ENCODE measurements at places on chromosomes 3 and 15.

DNA sequence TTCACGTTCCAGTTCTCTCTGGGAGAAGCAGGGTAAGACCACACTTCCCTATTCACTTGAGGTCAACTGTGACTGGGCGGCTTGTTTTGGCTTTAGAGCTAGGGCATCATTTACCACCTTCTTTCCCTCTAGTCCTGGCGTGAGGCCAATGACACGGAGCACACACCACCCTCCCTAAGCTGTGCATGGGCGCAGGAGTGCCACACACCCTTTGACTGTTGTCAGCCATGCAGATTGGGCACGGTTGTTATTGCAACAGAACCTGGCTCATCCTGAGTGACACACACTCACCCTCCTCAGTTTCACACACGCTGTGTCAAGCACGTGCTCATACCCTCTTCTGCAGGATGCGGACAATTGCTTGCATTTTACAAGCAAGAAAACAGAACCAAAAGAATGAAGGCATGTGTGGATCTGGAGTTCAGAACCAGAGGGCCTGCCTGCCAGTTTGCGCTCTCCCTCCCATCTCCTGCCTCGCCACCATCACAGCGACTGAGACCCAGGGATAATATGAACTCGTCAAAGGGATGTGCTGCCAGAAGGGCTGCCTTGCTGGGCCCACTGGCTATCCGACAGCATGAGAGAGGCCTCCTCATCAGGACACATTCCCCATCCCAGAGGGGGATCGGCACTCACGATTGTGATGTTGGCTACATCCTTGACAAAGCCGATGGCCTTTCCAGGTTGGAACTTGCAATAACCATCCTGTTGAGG lies 17.6 kb downstream of the CTSH start:
- no peak for DNase-seq

GRCh38 chr3:102827386-102827785 lies 392.6 kb downstream of the ZPLD1 start:
- no peak for DNase-seq

DNA sequence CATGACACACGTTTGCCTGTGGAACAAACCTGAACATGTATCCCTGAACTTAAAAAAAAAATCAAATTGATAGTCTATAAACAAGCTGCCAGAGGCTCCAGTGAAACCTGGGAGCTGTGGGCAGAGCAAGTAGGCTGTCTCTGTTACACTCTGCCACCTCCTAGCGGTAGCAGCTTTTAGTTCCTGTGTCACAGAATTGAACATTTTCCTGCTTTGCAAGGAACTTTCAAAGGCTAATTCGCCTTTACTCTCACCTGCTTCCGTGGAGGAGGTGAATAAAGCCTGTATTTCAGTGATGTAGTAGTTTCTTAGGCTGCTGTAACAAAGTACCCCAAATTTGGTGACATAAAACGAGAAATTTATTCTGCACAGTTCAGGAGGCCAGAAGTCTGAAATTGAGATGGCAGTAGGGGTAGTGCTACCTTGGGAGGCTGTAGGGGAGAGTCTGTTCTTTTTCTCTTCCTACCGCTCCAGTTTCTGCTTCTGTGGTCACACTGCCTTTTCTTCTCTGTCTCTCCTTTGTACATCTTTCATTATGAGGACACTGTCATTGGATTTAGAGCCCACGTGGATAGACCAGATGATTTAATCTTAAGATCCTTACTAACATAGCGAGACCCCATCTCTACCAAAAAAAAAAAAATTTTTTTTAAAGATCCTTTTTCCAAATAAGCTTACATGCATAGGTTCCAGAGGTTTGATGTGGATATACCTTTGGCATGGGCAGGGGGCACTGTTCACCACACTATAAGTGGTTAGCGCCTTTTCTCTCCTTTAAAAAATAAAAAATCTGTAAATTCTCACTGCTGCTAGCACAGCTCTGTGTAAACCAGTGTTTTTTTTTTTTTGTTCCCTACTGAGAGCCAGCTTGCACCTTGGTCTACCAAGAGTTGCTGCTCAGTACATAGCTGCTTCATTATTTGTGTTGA lies 25.3 kb downstream of the FBXO22 start:
- DNase-seq, result peak; percentile 63

DNA sequence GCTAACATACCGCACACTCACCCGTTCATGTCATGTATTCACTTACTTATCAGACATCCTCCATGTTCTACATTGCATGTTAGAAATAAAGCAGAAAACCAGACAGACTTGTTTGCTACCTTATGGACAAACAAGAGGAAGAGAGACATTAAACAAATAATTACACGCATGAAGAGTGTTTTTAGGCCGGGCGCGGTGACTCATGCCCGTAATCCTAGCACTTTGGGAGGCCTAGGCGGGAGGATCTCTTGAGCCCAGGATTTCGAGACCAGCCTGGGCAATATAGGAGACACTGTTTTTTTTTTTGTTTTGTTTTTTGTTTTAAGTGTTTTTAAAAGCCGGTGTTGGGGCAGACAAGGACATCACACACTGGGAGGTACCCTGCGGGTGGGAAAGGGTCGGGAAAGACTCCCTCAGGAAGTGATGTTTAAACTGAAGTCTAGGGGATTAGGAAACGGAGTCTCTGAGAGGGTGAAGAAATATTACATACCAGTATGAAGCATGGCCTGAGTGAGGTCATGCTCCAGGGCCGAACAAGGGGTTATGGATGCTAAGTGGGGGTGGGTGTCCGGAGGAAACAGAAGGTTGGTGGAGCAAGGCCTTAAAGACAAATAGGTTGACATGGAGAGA lies 2.1 kb upstream of the USP3 start:
- DNase-seq, result no peak

DNA sequence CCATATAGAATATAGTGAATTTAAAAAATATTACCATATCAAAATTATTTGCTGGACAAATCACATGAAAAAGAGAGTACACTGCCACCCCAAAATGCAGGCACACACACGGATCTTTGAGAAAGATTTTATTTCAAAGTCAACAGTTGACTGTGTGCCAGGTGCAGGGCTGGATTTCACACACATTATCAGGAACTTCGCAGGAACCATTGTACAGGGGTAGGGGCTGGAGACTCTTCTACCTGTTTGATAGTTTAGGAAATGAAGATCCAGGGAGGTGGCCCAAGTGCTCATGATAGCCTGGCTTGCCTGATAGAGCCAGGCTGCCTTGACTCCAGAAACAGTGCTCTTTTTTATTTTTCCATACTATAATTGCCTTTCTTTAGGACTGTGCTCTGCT lies 54.2 kb downstream of the IL1RAP start:
- no peak for DNase-seq

GRCh38 chr3:177931346-177931745 lies 604.9 kb upstream of the KCNMB2 start:
- DNase-seq, result no peak

GRCh38 chr3:133042778-133043177 lies 4.6 kb downstream of the TMEM108 start:
- DNase-seq, result no peak

DNA sequence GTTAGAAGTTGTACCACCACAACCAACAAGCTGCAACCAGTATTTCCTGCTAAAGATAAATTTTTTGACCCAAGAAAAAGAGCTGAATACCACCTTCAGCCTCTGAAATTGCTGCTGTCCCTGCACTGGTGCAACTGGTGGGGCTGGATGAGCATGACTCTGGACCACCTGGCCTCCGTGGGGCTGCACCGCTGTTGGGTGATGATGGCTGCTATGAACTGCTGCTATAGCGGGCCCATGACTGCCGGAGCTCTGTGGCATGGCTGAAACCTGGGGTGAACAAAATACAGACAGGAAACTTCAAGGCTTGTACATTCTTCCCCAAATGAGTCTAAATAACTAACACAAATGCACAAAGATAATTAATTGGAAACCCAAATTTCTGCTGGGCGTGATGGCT lies 28.9 kb downstream of the SIN3A start:
- no peak for DNase-seq

GRCh38 chr3:46300461-46300789 lies 53.5 kb upstream of the CCR2 start:
- DNase-seq, result no peak

DNA sequence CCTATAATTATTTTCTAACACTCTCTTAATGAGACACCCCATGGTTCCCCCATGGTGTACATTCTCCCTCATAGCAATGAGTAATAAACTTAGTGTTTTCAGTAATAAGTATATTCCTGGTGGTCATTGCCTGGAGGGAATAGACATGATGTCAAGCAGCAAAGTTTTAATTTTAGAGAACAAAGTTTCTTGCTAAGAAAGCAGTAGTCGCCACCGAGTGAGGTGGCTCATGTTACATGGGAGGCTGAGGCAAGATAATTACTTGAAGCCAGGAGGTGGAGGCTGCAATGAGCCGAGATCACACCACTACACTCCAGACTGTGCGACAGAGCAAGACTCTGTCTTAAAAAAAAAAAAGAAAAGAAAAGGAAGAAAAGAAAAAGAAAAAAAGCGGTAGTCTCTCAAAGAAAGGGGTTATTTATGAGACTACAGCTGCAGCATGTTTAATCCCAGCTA lies 2.4 kb upstream of the ELP6 start:
- no peak for DNase-seq

DNA sequence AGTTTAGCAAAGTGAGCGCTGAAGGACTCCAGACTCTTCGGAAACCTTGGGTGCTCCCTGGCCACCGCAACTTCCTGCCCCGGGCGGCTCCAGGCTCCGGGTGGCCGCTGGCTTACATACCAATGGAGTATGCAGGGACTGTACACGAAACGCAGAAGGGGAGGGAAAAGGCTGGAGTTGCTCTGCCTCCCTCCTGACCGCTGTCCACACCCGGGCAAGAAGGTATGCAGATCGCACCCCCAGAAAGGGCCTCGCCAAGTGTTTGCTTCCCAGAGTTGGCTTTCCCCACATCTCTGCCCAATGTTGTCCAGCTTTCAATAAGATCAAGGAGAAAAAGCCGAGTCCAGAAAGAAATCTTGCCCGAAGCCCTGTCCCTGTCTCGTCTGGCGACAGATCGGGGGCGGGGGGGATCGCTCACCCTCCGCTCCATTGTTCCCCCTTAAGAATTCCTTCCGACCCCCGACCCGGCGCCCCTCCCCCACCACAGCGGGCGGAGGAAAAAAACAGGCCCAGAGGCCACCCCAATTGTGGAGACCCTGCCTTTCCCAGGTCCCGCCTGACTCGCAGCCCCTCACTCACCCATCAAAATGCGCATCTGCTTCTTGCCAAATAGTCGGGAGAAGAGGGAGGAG lies 533 bp downstream of the ARF4 start:
- peak; percentile 79 for DNase-seq

DNA sequence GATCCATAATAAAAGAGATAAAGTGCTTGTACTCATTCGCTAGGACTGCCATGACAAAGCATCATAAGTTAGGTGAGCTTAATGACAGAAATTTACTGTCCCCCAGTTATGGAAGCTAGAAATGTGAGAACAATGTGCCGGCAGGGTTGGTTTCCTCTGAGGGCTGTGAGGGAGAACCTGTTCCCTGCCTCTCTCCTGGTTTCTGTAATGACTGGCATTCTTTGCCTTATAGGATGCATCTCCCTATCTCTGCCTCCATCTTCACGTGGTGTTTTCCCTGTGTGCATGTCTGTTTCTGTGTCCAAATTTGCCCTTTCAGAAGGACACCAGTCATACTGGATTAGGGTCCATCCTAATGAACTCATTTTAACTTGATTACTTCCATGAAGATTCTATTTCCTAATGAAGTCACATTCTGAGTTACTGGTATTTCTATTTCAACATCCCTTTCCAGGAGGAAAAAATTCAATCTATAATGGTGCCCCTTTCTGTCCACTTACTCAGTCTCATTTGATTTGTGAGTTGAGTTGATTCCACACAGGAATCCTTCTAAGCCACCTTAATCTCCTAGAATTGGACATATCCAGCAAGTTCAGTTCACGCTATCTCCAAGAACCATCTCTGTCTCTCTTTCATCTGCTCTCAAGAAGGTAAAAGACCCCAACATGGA lies 71.2 kb upstream of the LIPC start:
- no peak for DNase-seq

DNA sequence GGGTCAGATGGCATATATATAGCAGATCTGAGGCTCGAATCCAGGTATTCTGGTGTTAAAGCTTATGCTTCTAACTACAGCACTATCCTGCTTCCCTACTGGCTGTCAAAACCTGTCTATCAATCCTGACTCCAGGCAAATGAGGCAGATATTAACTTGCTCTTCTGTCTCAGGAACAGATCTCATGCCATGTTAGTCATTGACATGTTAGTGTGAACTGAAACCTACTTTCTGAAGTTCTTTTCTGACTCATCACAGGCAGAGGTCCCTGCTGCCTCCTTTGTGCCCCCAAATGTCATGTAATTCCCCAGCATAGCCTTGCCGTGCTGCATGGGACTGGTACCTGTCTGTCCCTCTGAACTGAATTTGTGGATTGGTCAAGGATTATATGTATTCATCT lies 125.0 kb upstream of the SMAD3 start:
- no peak for DNase-seq

DNA sequence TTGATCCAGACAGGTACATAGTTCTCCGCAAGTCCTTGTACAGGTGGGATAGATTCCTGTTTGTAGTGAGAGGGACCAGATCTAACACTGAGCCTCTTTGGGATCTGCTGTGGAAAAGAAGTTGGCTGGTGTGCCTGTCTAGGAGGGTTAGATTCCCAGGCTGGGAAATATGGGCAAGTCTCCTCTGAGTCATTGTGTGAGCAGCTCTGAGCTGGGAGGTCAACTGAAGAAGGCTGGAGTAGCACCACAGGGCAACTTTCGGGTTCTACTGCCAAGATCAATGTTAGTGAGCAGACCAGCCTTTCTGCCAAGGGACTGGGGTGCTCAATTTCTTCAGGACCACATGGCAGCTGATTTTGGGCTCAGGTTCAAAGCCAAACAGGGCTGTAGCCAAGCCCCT lies 33.4 kb downstream of the CLDN1 start:
- DNase-seq, result no peak

GRCh38 chr3:55416331-55416821 lies 70.7 kb downstream of the WNT5A start:
- DNase-seq, result no peak

GRCh38 chr3:52792961-52793695 lies 1.5 kb upstream of the ITIH3 start:
- no peak for DNase-seq

DNA sequence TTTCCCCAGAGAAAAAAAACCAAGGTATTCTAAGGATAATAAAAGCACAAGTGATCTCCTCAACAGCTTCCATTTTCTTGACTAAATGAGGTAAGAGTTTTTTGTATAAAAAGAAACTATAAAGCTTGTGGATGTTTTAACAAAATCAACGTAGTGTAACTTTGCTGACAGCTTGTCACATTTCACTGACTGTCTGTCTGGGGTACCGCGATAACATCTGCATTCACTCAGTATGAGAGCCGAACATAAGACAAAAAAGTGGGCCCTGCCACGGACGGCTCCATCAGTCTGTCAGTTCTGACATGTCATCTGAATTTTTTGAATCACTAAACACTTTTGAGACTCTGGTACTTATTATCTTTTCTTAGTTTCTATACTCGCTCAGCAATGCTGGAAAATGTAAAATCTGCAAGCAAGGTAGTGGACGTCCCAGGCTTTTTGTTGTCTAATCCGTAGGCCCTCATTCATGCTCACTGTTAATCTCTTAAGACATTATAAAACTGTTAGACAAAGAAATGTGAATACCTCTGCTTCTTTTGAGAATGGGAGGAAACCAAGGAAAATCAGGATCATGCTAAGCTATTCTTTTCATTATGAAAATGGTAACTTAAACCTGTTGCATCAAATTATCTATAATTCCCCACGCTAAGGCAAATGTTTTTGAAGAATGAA lies 307.1 kb downstream of the MECOM start:
- no peak for DNase-seq

Data from Kasumi-1 (cell line).